ENCODE measurements at places on chromosomes 2 and 18.

- H3K36me3 ChIP-seq, result peaks cover 21% of the 10 kb centered on the region
- no peaks in the 10 kb centered on the region for H3K4me1 ChIP-seq
- no peaks in the 10 kb centered on the region for H3K27me3 ChIP-seq
- no peak overlapping the region for H3K27ac ChIP-seq
- H3K4me3 ChIP-seq, result no peak overlapping the region
Observed at GRCh38 chr2:203080447-203081045, 65.9 kb downstream of the NBEAL1 start.

DNA sequence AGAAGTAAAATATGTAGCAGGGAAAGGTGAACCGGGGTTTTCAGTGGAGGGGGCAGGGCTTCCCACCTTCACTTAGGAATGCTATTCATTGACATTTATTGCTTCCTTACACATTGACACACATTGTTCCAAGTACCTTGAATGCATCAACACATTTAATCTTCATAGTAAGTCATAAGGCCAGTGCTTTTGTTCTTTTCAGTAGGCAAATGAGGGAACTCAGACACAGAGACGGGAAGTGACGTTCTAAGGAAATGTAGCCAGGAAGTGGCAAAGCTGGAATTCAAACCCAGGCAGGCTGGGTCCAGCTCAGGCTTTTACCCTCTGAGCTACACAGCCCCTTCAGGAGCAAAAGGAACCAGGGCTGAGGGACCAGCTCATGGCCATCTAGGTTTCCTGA, 20.7 kb downstream of the BMP10 start:
- no peaks in the 10 kb centered on the region for H3K4me1 ChIP-seq
- no peak for DNase-seq
- no peaks in the 10 kb centered on the region for H3K36me3 ChIP-seq
- H3K27ac ChIP-seq, result no peak overlapping the region
- H3K4me3 ChIP-seq, result no peak overlapping the region

- H3K36me3 ChIP-seq, result no peaks in the 10 kb centered on the region
- H3K4me1 ChIP-seq, result peaks cover 4% of the 10 kb centered on the region
- no peak overlapping the region for H3K4me3 ChIP-seq
- no peaks in the 10 kb centered on the region for H3K27me3 ChIP-seq
Observed at GRCh38 chr2:147108548-147108947, 736.3 kb upstream of the ACVR2A start.

DNA sequence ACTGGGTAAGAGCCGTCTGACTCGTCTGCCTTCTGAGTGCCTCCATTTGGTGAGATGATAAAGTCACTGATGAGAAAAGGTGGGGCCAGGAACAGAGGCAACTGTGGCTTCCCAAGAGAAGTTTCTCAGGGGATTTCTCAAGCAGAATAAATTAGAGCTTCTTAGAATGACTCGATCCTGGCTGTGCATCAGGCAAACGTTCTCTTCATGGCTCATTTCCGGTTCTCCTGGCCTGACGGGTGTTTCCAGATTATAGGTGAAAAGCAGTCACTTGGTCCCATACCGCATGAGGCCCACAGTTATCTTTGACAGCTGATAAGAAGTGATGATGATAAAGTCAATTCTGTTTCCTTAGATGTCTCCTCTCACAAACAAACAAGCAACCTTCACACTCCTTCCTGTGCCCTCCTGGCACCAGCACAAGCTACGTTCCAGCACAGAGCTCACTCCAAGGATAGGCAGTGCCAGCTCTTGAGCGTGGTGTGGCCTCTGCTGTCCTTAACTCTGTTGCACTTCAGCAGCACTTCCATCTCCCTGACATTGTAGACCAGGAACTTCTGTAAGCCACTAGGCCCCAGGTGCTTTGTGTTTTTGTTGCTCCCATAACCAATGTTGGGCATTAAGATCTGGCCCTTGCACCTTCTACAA, 37.8 kb upstream of the KCNF1 start:
- no peaks in the 10 kb centered on the region for H3K4me1 ChIP-seq
- H3K27me3 ChIP-seq, result no peaks in the 10 kb centered on the region
- H3K36me3 ChIP-seq, result no peaks in the 10 kb centered on the region

GRCh38 chr2:191632426-191632825, 45.5 kb upstream of the NABP1 start:
- no peaks in the 10 kb centered on the region for H3K4me1 ChIP-seq
- DNase-seq, result no peak
- H3K36me3 ChIP-seq, result no peaks in the 10 kb centered on the region
- no peak overlapping the region for H3K27ac ChIP-seq
- no peaks in the 10 kb centered on the region for H3K27me3 ChIP-seq
- H3K4me3 ChIP-seq, result no peak overlapping the region

- H3K4me3 ChIP-seq, result no peak overlapping the region
- no peaks in the 10 kb centered on the region for H3K4me1 ChIP-seq
- no peak overlapping the region for H3K27ac ChIP-seq
- H3K36me3 ChIP-seq, result no peaks in the 10 kb centered on the region
- no peaks in the 10 kb centered on the region for H3K27me3 ChIP-seq
Observed at GRCh38 chr2:191051177-191051576, 37.2 kb upstream of the STAT1 start.

GRCh38 chr2:147636238-147636882, 208.5 kb upstream of the ACVR2A start:
- no peak overlapping the region for H3K27ac ChIP-seq
- no peak for DNase-seq
- no peaks in the 10 kb centered on the region for H3K36me3 ChIP-seq
- H3K4me3 ChIP-seq, result no peak overlapping the region
- no peaks in the 10 kb centered on the region for H3K4me1 ChIP-seq

- no peak overlapping the region for H3K4me3 ChIP-seq
- DNase-seq, result no peak
- H3K4me1 ChIP-seq, result no peaks in the 10 kb centered on the region
- H3K27ac ChIP-seq, result no peak overlapping the region
Observed at GRCh38 chr2:188577231-188577630, 285.6 kb downstream of the GULP1 start.

- H3K4me3 ChIP-seq, result no peak overlapping the region
- no peaks in the 10 kb centered on the region for H3K4me1 ChIP-seq
- H3K36me3 ChIP-seq, result no peaks in the 10 kb centered on the region
- no peaks in the 10 kb centered on the region for H3K27me3 ChIP-seq
- DNase-seq, result no peak
Observed at GRCh38 chr2:60066096-60066839, 487.2 kb downstream of the BCL11A start.

GRCh38 chr2:232477751-232478510, 9.7 kb downstream of the ECEL1 start:
- DNase-seq, result no peak
- H3K27me3 ChIP-seq, result peaks cover 67% of the 10 kb centered on the region
- H3K4me1 ChIP-seq, result no peaks in the 10 kb centered on the region
- no peaks in the 10 kb centered on the region for H3K36me3 ChIP-seq

DNA sequence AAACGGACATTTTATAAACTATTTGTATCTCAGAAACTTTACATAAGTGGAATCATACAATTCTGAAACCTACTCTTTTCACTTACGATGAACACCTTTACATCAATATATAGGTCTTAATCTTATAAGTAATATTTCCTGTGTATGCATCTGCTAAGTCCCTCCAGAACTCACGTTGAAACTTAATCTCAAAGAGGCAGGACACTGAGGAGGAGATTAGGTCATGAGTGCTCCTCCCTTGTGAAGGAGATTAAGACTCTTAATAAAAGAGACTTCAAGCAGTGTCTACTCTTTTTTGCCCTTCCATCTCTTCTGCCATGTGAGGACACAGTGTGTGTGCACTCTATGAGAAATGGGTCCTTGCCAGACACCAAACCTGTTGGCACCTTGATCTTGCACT, 94.7 kb upstream of the CDKL4 start:
- no peaks in the 10 kb centered on the region for H3K36me3 ChIP-seq
- H3K4me1 ChIP-seq, result no peaks in the 10 kb centered on the region
- no peak overlapping the region for H3K27ac ChIP-seq
- H3K4me3 ChIP-seq, result no peak overlapping the region
- no peaks in the 10 kb centered on the region for H3K27me3 ChIP-seq

- H3K4me3 ChIP-seq, result no peak overlapping the region
- H3K27ac ChIP-seq, result peak overlapping the region; percentile 76
- no peaks in the 10 kb centered on the region for H3K27me3 ChIP-seq
- H3K4me1 ChIP-seq, result peaks cover 37% of the 10 kb centered on the region
- no peaks in the 10 kb centered on the region for H3K36me3 ChIP-seq
Observed at GRCh38 chr2:128644718-128645256, 326.1 kb upstream of the HS6ST1 start.

GRCh38 chr2:240183875-240184590, 43.6 kb upstream of the OTOS start:
- H3K36me3 ChIP-seq, result no peaks in the 10 kb centered on the region
- H3K27ac ChIP-seq, result no peak overlapping the region
- no peak overlapping the region for H3K4me3 ChIP-seq
- DNase-seq, result no peak

- no peak overlapping the region for H3K27ac ChIP-seq
- H3K4me1 ChIP-seq, result no peaks in the 10 kb centered on the region
- no peak for DNase-seq
- no peak overlapping the region for H3K4me3 ChIP-seq
- H3K36me3 ChIP-seq, result no peaks in the 10 kb centered on the region
- H3K27me3 ChIP-seq, result peaks cover 39% of the 10 kb centered on the region
Observed at GRCh38 chr2:181585732-181586131, 71.2 kb downstream of the CERKL start.

DNA sequence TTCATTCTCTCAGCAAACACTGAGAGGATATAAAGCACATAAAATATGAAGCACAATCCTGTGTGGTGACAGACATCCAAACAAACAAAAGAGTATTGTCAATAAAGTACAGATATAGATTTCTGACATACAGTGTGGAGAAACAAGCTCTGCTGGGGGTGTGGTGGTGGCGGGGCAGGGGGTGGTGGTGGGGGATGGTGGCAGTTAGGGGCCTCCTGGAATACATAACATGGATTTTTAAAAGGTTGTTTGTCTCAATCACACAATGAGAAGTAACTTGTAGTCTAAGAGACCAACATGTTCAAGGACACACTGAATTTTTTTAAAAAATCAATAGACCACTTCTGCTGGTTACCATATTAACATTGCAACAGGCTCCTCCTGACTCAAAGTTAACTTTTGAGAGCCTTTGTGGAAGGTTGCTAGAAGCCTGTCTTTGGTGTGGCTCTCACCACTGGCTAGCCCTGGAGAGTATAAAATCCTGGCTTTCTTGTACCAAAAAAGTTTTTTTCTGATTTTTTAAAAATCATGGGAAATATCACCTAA, 1197.4 kb downstream of the SUCLG1 start:
- H3K27me3 ChIP-seq, result no peaks in the 10 kb centered on the region
- H3K27ac ChIP-seq, result no peak overlapping the region
- H3K4me3 ChIP-seq, result no peak overlapping the region
- H3K36me3 ChIP-seq, result no peaks in the 10 kb centered on the region

- no peak for DNase-seq
- no peaks in the 10 kb centered on the region for H3K27me3 ChIP-seq
- no peaks in the 10 kb centered on the region for H3K4me1 ChIP-seq
- no peaks in the 10 kb centered on the region for H3K36me3 ChIP-seq
- H3K4me3 ChIP-seq, result no peak overlapping the region
- no peak overlapping the region for H3K27ac ChIP-seq
Observed at GRCh38 chr2:14779252-14779651, 146.7 kb downstream of the LRATD1 start.

DNA sequence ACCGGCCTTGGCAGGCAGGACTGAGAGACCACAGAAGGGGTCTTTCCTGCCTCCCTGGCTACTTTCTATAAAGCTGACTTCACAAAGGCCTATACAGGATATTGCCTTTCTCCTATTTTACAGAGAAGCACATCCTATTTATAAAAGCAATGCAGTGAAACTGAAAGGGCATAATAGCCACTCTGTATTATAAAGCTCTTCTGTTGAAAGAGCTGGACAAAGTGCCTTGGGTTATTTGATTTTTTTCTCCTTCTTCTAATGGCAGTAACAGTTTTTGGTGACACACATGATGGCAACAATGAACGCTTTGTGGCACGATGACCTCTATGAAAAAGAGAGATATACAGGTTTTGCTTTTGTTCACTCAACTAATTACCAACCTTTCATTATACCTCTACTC, 281.1 kb downstream of the ZNF516 start:
- no peak for DNase-seq
- no peaks in the 10 kb centered on the region for H3K36me3 ChIP-seq
- no peaks in the 10 kb centered on the region for H3K27me3 ChIP-seq
- peaks cover 11% of the 10 kb centered on the region for H3K4me1 ChIP-seq
- peak overlapping the region; percentile 52 for H3K27ac ChIP-seq

All from neuronal stem cell (in vitro differentiated cells).